ENCODE measurements at places on chromosomes 11 and 22.

DNA sequence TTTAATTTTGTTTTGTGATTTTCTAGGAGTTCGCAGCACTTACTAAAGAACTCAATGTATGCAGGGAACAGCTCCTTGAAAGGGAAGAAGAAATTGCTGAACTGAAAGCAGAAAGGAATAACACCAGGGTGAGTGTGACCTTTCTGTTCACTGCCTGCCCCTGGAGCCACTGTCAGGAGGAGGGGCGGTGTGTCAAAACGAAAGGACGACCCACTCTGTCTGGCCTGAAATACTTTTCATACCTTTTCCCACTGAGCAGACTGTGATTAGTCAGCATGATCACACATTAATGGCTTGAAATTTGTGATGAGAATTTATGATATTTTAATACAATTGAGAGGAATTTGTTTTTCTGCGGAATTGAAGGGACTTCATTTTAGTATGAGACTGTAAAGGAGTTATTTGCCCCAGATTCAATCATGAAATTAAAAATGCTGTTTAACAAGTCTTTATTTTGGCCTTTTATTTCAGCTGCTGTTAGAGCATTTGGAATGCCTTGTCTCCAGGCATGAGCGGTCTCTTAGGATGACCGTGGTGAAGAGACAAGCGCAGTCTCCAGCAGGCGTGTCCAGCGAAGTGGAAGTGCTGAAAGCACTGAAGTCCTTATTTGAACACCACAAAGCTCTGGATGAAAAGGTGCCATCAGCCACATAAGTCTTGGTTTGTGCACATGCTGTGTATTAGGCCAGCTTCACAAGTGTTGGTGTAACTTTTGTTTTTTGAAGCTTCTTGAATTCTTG lies 54.1 kb downstream of the PPFIA1 start:
- no peak for DNase-seq

DNA sequence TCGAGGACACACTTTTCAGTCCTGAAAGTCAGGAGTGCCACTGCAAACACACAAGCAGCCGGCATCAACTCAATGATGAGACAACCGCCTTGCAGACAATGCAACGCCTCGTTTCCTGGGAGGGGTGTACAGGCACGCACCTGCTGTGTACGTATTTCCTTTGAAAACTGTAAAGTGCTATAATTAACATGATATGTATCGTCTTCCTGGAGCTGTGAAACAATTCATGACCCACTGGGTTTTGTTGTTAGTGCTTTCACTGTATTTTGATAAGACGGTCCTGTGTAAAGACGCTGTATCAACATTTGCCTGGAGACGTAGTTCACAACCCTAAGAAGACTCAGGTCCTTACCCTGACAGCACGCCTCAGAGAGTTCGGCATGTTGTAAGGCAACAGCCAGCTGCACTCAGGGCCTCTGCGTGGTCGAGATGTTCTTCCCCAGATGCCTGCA lies 105.7 kb upstream of the ANO1 start:
- no peak for DNase-seq

DNA sequence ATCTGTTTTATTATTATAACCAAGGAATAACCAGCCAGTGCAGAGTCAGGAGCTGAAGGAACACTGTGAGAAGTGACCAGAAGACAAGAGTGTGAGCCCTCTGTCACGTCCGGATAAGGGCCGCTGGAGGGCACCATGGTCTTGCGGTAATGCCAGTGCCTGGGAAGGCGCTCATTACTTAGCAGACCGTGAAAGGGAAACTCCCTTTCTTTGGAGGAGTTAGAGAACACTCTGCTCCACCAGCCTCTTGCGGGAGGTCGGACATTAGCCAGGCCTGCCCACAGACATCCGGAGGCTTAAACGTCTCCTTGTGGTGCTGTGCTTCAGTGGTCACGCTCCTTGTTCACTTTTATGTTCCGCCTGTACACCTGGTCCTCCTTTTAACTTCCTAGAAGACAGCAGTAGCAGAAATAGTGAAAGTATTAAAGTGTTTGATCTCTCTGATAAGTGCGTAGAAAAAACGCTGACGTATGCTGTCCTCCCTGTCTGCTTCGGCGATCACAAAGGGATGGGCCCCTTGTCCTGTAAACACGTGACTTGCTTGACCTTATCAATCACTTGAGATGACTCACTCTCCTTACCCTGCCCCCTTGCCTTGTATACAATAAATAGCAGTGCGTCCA lies 120.6 kb upstream of the LMO1 start:
- DNase-seq = no peak

DNA sequence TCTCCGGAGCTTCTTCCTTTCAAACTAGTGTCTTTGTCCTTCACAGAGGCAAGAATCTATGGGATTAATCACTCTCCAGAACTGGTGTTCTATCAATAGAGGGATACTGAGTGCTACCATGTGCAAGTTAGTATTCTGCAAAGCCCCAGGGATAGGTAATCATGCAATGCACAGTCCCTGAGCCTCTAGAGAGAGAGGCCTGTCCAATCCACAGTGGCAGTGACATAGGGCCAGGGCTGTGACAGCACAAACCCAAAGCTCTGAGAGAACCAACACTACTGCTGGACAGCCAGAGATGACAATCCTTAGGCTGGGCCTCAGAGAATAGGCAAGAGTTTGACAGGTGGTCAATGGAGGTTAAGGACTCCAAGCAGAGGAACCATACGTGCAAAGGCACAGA lies 66.8 kb upstream of the USP47 start:
- DNase-seq = no peak

GRCh38 chr22:43616645-43617044 lies 195.5 kb downstream of the EFCAB6 start:
- DNase-seq = no peak

DNA sequence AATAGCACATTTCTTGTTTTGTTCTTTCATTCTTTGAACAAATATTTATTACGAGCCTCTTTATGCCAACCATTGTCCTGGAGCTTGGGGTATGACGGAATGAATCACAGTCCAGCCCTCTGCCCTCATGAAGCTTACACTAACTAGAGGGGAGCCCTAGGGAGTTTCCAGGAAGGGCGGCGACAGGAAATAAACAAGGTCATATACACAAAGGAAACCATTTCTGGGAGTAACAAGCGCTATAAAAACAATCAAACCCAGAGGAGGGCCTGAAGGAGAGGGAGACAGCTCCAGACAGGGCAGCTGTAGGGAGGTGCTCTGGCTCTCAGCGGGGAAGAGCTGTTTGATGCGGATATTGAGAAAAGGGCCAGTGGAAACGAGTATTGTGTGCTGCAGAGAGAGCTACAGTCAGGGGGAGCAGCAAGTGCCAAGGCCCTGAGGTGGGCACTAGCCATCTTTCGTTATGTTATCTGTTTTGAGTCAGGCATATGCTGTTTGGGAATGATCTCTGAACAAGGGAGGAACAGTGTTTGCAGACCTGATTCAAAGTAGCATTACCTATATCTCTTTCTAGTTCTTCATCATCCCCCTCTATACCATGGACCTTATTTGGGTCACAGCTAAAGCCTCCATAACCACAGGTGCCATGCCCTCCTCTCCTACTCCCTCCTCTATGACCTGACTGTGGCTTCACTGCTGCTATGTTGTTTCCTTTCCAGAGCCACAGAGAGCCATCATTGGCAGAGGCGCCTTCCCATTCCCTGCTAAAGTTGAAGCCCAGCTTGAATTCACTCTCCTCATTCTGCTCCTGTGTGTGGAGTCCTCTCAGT lies 15.3 kb upstream of the ZBTB16 start:
- DNase-seq = no peak

Measured in amygdala (tissue), 56 donors.